ENCODE measurements at places on chromosomes 5 and 9.

DNA sequence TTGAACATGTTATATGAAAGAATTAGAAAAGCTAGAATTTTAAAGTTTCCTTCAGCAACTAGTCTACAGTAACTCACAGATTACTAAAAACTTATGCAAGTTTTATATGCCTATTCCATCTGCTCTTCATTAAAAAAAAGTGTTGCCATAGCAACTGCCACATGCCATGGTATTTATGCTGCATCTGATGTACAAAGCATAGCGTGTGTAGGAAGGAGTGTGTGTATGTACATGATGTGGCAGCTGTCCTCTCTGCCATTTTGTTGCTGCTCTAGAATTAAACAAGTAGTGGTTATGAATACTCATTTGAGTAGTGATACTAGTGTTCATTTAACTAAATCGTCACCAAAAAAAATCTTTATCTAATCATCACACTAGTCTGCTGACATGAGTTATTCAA is 593.5 kb downstream of the CETN3 start:
- no peak for DNase-seq

DNA sequence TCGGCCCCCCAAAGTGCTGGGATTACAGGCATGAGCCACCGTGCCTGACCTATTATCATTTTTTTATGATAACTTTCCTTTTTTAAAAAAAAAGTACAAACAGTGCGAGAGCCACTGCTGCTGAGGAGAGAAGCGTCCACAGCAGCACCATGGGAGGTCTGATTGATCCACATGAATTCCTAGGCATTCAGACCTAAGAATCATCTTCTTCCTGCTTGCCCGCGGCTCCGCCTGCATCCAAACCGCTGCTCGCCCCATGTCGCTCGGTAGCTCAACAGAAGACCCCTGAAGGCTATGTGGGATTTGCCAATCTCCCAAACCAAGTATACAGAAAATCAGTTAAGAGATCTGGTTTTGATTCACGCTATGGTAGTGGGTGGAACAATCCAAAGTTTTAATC is 102.0 kb downstream of the GABBR2 start:
- no peak for DNase-seq

DNA sequence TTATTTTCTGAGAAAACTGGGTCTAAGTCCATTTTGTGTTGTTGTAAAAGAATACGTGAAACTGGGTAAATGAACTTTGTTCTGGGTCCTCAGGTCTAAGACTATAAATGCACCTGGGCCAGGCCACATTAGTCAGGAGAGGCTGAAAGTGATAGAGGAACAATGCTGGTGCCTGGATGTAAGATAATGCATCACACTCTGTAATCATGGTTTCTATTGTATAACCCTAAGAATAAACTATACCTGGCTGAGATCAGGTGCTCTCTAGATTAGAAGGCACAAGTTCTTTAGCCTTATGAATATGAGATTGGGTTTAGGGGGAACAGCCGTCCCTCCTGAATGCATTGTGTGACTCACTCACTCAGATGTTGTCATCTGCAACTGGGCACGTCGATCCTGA is 675.5 kb downstream of the HTR1A start:
- no peak for DNase-seq

- no peak for DNase-seq
These were observed 760.9 kb upstream of the ACO1 start for GRCh38 chr9:31623511-31623910.

- no peak for DNase-seq
These were observed 417.7 kb downstream of the CHSY3 start for GRCh38 chr5:130321931-130322330.

DNA sequence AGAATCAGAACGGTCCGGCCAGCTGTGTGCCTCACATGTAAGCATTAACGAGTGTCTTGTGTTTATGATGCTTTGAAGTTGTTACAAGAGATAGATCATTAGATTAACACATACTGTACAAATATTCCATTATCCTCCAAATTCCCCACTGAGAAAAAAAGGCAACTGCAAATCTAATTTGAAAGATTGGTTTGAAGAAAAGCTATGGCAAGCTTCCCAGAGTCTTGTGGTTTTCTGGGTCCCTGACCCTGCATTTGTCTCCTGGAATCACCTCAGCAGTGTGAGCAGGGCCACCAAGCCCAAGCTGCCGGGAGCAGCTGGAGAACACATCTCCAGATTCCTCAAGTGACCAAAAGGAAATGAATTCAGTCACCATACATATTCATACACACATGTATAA is 36.9 kb upstream of the ADAMTS16 start:
- DNase-seq = no peak

DNA sequence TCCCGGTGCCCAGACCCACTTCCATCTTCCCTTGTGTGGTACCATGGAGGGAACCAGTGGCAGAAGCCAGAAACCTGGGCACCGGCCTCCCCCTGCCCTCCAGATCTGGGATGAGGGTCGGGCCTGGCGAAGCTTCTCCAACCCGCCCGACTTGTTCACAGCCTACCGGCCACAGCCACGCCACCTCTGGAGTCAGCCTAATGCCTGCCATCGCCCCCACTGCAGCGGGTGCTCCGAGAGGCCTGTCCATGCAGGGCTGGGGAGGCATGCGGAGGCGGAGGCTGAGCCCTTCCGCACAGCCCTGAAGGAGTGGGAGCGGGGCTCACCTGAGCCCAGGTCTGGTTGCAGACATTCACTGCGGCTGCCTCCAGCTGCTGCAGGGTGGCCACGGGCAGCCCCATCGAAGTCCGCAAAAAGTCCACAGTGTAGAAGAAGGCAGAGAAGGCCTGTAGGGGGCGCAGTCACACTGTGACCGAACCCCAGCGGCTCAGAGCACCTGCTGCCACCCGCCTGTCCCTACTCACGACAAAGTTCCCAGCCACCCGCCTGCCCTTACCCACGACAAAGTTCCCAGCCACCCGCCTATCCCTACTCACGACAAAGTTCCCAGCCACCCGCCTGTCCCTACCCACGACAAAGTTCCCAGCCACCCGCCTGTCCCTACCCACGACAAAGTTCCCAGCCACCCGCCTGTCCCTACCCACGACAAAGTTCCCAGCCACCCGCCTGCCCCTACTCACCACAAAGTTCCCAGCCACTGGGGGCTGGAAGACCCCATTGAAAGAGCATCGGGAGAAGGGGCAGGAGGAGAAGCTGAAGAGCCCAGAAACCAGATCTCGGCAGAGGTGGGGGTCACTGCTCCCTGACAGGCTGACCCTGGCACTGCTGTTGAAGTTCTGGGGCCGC is 3.8 kb upstream of the NPDC1 start:
- no peak for DNase-seq

- DNase-seq = no peak
These were observed 140.5 kb downstream of the MUSK start for GRCh38 chr9:110809038-110809595.

GRCh38 chr5:93192087-93192486 is 388.9 kb downstream of the NR2F1-AS1 start:
- DNase-seq = no peak

GRCh38 chr5:179265514-179266290 is 79.6 kb downstream of the ADAMTS2 start:
- no peak for DNase-seq

DNA sequence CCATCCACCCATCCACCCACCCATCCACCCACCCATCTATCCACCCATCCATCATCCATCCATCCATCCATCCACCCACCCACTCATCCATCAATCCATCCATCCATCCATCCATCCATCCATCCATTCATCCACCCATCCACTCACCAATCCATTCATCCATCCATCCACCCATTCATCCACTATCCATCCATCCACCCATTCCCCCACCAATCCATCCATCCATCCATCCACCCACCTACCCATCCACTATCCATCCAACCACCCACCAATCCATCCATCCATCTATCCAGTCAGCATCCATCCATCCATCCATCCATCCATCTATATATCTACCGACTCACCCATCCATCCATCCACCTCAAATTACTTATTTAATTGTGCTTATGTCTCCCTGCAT is 36.9 kb upstream of the PHYKPL start:
- no peak for DNase-seq

DNA sequence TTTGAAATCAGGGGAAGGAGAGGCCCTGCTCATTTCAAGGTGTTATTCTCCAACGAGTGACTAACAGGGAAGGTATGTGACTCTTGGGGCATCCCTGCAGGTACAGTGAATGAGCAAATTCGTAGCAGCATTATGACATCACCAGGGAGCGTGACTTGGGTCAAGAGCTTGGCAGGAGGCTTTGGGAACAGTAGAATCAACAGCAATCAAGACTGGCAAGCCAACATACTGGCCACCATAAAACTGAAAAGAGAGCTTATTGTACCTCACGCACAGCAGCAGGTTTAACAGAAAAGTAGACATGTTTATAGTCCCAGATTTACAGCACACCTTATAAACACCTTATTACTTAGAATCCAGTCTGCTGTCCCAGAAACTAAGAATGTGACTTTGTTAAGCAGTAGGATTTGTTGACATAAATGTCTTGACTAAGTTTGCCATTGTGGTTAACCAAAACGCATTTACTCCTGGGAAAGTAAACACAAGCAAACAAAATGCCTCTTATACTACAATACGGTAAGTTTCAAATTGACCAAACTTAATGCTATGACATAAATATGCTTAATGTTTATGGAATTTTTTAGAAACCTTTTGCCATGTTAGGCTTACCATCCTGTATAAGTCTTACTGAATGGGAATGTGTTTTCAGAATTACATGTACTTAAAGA is 297.8 kb downstream of the NPR3 start:
- no peak for DNase-seq

GRCh38 chr9:74735761-74736160 is 152.0 kb downstream of the TRPM6 start:
- no peak for DNase-seq

GRCh38 chr5:56326116-56326515 is 93.0 kb upstream of the ANKRD55 start:
- no peak for DNase-seq

DNA sequence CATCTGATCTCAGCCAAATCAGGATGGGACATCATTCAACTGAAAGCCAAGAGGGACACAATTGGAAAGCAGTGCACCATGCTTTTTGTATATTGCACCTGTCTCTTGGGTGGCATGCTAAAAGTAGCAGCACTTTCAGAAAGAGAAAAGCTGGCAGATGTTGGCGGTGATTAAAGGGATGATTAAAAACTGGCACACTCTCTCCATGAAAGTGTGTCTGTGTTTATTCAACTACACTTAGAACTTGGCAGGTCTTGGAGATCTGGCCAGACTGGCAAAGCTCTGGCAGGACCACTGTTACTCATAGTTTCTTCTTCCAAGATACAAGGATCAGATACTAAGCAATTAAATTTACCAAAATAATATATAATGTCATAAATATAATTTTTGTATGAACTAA is 112.9 kb upstream of the ELAVL2 start:
- DNase-seq = no peak

DNA sequence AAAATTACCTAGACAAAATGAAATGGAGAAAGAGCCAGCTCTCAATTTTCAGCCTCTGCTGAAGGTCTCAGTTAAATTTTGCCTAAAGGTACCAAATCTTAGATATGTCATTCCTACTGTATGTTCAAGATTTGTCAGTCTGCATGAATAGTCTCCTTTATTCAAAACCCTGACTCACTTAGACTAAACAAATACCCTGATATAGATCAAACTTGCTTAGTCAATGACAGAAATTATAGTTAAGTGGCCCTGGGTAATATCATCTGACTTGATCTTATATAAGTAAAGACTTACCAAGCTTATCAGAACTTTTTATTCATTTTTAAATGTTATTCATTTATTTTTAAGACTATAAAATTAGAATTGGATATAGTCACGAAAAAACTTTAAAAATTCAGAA is 12.2 kb downstream of the MEGF9 start:
- no peak for DNase-seq

GRCh38 chr5:6291961-6292360 is 86.4 kb downstream of the MED10 start:
- DNase-seq = peak; percentile 17

DNA sequence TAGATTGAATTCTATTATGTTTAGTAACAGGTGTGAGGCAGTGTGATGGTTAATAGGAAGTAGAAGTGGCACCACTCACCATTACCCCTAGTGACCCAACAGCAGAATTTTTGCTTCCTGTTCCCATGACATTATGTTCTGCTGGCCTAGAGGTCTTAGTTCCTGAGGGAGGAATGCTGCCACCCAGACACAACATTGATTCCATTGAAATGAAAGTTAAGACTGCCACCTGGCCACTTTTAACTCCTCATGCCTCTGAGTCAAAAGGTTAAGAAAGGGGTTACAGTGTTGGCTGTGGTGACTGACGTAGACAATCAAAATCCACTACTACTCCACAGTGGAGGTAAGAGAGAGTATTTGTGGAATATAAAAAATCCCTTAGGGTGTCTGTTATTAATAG is 218.9 kb upstream of the NMUR2 start:
- no peak for DNase-seq

DNA sequence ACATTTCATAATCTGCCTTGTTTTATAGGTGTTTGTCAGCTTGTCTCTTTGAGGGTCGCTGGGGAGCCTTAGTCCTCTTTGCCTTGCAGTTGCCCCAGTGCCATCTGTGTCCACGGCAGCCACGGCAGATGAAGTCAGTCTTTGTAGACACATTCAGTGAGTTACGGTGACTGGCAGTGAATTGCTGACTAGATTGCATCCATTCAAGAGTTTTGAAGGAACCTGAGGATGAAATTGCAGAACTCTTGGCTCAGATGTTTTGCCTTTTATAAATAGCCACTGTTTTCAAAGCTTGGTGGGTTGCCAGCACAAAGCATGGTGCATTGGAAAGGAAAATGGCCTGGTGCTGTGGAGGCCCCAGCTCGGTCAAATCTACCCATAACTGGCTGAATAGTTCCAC is 125.6 kb downstream of the TRIO start:
- DNase-seq = no peak

DNA sequence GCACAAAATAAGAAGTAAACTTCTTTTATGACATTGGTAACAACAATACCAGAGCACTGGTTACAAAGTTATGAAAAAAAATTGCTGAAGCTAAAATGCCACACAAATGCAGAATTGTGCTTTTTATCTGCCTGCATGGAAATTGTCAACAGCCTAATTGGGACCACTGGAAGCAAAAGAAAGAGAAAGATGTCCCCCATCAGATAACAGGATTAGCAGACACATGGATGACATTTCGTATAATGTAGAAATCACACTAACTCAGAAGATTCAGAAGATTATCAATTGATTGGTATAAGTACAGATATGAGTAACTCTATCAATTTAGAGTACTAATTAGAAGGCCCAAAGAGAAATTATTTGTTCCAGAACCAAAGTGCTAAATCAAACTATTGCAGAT is 19.1 kb upstream of the FRMD3 start:
- DNase-seq = no peak

- peak; percentile 3 for DNase-seq
These were observed 494 bp downstream of the CERT1 start for GRCh38 chr5:75510836-75511434.

All from NCI-H510A (cell line).